Right lobe of liver (tissue), 6 donors: ENCODE measurements at places on chromosomes 4 and X.

- DNase-seq = no peak
These were observed 57.2 kb upstream of the BEX4 start for GRCh38 chrX:103157496-103158316.

- DNase-seq = no peak
These were observed 334.3 kb upstream of the GATB start for GRCh38 chr4:152094970-152095700.

- peak; percentile 38 for DNase-seq
These were observed at the start of gene SULT1B1 for GRCh38 chr4:69760455-69760854. TSS of gene SULT1B1 (minus strand) at chr4:69760620. CDS start at chr4:69755217, 5,403 bp downstream.

DNA sequence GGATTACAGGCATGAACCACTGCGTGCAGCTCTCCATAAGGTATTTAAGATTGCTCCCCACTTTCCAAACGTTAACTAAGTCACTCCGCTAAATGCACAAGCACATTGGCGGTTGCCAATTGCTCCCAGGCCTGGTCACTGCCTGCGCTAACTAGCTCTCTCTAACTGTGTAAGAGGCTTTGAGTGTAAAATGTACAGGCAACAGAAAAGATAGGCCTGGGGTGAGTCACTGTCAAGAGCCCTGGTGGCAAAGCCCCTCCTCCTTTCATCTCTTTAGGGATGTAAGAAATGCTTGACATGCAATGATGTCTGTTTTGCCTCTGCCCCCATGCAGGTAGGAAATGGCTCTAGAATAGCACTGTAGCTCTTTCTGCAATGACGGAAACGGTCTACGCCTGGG is 329.7 kb upstream of the GATB start:
- no peak for DNase-seq

GRCh38 chr4:138898282-138898681 is 117.3 kb upstream of the NOCT start:
- DNase-seq = no peak

DNA sequence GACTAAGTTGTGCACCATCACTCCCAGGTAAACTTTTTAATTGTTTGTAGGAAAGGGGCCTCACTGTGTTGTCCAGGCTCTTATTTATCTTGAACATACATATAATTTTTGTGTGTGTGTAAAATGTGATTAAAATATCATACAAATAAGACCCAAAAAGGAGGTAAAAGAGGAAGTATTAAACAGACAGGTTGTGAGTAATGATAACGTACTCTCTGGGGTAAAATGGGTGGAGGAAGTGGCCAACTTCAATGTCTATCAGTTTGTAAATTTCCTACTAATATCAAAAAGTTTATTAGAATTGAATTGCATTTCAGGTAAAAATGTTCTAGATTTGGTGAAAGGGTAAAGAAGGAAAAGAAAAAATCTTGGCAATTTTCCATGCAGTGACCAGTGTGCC is 48.8 kb downstream of the SULT1E1 start:
- DNase-seq = no peak

DNA sequence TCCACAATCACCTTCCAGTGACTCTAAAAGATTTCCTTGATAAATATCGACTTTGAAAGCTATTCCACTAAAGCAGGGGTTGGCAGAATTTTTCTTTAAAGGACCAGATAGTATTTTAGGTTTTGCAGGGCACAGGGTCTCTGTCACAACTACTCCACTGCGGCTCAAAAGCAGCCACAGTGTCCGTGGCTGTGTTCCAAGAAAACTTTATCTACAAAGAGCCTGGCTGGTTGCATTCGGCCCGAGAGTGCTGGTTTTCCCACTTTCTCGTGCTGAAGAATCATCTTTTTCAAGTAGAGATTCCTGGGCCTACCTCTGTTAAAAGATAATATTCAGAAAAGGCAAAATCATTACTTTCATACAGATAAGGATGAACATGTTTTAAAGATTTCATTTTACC is 55.6 kb downstream of the TSPAN7 start:
- DNase-seq = no peak

DNA sequence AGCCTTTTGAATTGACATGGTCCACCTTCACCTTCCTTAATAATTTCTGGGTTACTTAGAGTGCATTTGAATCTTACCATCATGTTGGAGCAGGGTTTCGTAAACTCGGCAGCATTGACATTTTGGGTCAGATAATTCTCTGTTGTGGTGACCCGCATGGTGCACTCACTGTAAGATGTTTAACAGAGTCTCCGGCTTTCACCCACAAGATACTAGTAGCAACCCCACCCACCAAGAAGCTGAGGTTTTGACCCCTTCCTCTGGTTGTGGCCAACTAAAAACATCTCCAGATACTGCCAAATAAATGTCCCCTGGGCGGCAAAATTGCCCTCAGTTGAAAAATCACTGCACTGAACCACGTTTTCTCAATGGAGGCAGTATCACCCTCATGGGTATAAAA is 62.7 kb downstream of the CHST7 start:
- no peak for DNase-seq

GRCh38 chr4:76388160-76388908 is 32.6 kb downstream of the CCDC158 start:
- peak; percentile 76 for DNase-seq

GRCh38 chrX:126237524-126237923 is 71.4 kb upstream of the DCAF12L2 start:
- DNase-seq = no peak

- DNase-seq = no peak
These were observed 280.5 kb downstream of the FBXW7 start for GRCh38 chr4:152255437-152255836.

DNA sequence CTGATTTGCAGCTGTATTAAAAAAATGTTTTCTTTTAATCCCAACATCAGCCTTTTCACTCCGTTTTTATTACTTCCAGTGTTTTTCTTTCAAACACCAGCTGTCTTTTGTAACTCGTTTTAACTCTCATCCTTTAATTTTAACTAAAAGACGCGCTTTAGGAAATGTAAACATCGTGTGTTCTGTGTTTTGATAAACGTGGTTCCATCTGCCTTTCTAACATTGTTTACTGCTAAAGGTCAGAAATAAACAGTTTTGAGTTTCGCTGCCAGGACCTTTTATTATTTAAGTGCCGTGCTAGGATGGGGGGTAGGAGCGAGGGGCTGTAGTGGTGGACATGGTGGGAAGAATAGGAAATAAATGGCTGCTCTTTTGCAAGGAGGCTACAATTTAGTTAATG is 1.5 kb downstream of the N4BP2 start:
- DNase-seq = no peak

DNA sequence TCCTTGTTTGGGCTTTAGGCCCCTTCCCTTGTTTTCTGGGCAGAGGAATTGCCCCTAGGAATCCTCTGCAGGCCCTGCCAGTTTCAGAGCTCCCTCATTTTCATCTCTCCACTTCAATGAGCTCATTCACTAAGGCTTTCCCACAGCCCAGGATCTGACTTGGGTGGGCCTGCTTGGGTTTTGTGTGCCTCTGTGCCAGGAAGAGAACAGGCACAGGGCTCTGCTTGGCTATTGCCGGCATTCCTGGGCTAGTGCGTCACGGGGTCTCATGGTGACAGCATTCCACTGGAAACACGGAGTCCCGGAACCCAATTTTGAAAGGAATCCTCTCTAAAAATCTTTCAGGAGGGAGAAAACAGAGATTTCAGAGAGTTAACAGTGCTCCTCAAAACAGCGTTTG is 150.5 kb downstream of the VCX3A start:
- no peak for DNase-seq

GRCh38 chrX:38126179-38126578 is 94.5 kb downstream of the SRPX start:
- no peak for DNase-seq

- DNase-seq = no peak
These were observed 207.3 kb downstream of the MID1IP1 start for GRCh38 chrX:39008549-39008948.

- no peak for DNase-seq
These were observed 321.9 kb upstream of the EMCN start for GRCh38 chr4:100839712-100840111.

DNA sequence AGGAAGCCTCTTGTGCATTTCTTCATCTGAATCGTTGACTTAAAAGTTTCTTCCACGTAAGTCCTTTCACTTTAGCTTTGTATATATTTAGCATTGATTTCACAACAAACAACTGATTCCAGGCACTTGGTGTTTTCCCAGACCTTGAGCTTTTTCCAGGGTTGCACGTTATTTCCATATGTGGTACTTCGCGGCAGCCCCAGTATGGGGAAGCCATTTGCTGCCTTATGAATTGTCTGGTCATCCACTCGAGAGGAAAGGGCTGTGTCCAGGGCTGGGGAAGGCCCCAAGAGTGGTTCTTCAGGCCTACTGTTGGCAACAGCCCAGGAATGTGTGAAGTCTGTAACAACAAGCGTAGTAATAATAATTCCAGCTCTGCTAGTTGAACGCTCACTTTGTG is 2.8 kb upstream of the TLR8 start:
- DNase-seq = no peak

- no peak for DNase-seq
These were observed 58.2 kb downstream of the WWC2 start for GRCh38 chr4:183157215-183157614.

- no peak for DNase-seq
These were observed 129.1 kb downstream of the RCHY1 start for GRCh38 chr4:75385106-75385505.

- DNase-seq = no peak
These were observed 33.8 kb downstream of the LONRF3 start for GRCh38 chrX:119008110-119008744.

GRCh38 chr4:58957711-58958110 is 1847.5 kb upstream of the IGFBP7 start:
- no peak for DNase-seq

GRCh38 chr4:105677709-105678108 is 30.8 kb downstream of the INTS12 start:
- DNase-seq = no peak

GRCh38 chrX:39398963-39399261 is 597.7 kb downstream of the MID1IP1 start:
- no peak for DNase-seq

DNA sequence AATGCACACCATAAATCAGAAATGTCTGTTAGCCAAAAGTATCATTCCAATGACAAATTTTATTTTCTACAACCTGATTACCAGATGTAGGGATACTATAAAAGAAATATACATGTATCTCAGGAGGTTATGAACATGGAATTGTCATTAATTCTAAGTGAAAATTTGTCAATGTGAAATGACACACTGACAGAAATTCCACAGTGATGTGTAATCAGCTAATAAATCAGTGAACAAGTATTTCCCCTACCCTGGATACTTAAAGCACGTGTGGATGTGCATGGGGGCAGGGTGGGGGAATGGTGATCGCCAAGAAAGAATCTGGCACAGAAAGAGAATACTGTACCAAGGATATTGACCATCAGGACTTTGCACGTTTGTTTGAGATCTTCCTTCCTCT is 123.6 kb downstream of the SH3RF1 start:
- no peak for DNase-seq

- no peak for DNase-seq
These were observed 1.2 kb downstream of the TMEM255A start for GRCh38 chrX:120309873-120310705.

- peak; percentile 27 for DNase-seq
These were observed 101.2 kb upstream of the ENPP6 start for GRCh38 chr4:184318852-184319251.

GRCh38 chr4:186781032-186781917 is 57.6 kb upstream of the FAT1 start:
- DNase-seq = no peak

DNA sequence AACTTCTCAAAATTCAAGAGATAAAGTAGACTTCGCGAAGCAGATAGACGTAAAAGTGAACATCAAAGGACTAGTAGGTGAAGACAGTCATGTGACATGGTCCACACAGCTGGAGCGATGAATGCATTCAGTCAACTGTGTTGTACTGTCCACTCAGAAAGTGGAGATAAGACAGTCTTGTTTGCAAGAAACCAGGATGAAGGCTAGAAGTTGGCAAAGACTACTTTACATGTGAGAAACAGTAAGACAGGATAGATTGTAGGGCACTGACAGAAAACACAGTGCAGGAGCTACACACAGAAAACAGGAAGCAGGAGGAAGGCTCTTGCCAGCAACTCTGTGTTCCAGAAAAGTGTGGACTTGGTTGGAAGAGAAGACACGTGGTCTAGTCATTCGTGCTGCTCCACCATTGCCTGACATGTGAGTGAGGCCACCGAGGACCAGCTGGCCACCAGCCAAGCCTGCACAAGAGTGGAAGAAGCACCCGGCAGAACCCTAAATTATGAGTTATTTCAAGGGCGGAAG is 78.9 kb downstream of the FAT1 start:
- no peak for DNase-seq

DNA sequence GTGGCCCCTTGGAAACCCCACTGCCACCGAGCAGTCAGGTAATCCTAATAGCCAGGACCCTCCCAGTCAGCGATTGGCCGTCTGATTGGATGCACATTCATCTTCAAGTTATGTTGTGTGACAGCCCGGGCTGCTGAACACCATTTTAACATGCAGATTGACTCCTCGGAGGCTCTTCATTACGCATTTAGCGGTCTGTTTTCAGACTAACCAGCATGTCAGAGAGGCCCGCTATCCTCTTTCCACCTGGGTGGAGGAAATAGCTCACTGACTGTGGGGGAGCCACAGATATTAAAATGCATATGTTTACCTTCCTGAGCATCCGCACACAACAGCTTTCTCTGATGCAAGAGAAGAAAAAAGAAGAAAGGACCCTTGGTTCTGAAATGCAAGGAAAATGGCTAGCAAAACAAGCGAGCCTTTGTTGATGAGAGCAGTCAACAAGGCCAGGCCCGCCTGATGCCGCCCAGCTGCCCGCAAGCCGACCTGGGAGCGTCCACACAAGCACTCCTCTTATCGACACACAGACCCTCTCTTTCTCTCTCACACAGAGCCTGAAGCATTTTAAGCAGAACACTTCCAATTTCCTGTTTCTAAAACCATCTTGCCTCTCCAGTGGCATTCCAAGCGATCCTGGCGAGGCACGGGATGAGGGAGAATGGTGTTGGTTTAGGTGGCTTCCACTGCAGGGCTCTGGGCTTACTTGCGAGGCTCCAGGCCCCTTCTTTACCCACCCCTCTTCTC is 118.3 kb downstream of the MGST2 start:
- DNase-seq = no peak
